NCI-H460 (cell line): ENCODE measurements at places on chromosomes 16 and 17. TPM values are rescaled to one million over a fixed set of nuclear protein-coding genes. Genes with fewer than 3 reads are reported as not detected.

DNA sequence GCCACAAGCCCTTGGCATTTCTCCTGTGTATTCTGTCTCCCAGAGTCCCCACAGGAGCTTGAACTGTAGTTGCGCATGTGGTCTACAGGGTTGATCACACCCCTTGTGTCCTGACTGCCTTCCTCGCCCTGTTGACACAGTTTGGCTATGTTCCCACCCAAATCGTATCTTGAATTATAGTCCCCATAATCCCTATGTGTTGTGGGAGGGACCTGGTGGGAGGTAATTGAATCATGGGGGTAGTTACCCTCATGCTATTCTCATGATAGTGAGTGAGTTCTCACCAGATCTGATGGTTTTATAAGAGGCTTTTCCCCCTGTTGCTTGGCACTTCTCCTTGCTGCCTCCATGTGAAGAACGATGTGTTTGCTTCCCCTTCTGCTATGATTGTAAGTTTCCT is 21.2 kb downstream of the ADAD2 start:
- DNase-seq: no peak

- no peak for DNase-seq
Measured at GRCh38 chr17:76350463-76350862, 3.3 kb downstream of the PRPSAP1 start.

DNA sequence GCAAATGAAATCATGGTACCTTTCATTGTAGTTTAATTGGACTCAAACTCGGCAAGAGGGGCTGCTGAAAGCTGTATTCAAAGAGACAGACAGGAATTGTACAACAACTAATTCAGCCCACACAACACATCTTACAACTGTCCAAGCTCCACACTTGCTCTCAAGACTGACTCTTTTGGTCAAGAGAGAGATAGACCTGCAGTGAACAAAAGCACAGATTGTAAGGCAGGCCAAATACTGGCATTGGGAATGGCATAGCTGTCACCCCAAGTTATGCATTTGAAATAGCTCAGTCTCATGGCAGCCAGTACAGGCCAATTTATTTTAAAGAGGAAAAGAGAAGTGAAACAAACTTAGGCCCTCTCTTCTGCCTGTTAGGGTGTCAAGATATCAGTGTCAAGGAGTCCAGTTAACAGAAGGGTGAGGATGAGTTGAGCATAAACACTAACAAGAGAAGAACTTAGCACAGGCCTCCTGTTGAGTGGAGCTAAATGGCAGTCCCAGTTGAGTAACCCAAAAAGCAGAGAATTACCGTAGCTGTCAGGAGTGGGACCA is 215.7 kb downstream of the IRX3 start:
- DNase-seq: no peak

The TNP2 gene
- total RNA-seq: not detected in 2 replicates

The RRAD gene
- total RNA-seq: 0.57 and 0.66 TPM in 2 replicates

DNA sequence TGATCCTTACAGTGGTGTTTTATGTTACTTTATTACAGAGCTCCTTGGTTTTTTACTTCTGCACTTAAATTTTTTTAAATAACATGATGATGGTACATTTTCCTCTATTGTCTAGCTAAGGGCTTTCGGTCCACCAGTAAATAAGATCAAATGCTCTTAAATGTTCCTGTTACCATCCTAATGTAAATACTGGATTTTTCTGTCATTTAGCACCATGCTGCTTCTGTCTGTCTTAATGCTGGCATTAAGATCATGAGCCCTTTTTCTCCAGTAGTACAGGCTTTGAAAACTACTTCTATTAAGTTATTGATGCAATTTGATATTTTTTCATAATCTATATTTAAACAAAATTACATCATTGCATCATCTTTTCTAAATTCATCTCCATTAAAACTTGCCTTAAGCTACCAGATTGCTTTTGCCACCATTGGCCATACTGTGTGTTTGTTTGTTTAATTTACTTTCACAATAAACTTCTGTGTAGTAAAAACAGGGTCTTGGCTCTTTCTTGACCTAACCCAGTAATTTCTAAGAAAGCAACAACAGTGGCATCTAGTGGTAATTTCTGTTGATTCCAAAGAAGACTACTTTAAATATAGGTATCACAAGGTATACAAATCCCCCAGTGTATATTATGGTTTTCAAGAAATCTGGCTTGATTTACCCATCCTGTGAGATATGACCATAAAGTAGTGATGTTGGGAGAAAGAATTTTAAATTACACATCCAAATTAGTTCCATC is 9.0 kb upstream of the PHAF1 start:
- DNase-seq: peak; percentile 43

DNA sequence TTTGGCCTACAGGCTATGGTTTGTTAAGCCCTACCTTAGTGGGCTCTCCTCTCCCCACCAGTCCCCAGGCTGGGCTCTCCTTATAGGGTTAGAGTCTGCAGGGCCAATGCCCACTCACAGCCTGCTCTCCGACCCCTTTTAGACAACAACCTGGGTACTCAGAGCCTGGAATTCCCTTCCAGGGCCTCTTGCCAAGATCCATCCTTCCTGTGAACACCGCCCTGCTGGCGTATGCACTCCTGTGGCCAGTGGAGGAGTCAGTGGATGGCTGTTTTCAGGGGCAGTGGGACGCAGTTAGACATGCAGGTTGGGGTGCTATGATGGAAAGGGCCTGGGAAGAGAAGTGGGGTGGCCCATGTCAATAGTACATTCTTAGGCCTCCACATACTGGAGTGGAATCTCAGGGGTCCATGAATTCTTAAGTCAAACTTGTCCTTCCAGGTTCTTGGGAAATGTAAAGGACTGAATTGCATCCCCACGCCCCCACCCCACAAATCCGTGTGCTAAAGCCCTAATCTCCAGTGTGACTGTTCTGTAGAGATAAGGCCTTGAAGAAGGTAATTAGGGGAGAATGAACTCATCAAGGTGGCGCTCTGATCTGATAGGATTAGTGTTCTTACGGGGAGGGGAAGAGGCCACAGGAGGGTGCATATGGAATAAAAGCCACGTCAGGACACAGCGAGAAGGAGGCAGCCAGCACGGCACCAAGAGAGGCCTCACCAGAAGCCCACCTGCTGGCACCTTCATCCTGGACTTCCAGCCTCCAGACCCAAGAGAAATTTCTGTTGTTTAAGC is 81.6 kb upstream of the CACNG5 start:
- no peak for DNase-seq

DNA sequence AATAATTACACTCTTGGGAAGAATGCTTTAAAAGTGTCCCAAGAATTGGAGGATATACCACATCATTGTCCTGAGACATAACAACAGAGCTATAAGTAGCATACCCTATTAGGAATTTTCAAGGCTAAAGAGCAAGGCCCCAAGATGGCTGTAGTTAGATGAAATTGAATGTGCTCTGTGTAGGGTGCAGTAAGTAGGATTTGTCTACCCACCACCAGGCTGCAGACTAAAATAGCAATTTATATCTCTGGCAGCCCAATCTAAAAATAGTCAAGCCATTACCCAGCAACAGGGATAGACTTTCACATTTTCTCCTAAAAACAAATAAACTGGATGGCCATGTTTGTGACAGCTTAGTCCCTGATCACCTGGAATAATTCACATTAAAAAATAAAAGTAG is 5.6 kb downstream of the MMD start:
- no peak for DNase-seq

DNA sequence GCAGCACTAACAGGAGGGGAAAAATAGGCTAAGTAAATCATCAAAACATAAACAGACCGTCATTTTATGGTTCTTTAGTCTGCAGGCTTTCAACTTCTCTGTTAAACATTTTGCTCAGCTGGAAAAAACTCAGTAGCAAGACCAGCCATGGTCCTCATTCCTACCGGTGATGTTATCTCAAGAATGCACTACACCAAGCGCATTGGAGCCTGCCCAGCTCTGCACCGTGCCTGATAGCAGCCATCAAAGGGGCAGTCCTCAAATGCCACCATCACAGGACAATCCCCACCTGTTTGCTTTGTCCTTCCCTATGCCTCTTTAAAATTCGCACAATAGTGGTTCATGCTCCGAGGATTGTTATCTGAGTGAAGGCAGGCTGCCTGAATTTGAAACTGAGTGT is 181.5 kb upstream of the MON1B start:
- no peak for DNase-seq

DNA sequence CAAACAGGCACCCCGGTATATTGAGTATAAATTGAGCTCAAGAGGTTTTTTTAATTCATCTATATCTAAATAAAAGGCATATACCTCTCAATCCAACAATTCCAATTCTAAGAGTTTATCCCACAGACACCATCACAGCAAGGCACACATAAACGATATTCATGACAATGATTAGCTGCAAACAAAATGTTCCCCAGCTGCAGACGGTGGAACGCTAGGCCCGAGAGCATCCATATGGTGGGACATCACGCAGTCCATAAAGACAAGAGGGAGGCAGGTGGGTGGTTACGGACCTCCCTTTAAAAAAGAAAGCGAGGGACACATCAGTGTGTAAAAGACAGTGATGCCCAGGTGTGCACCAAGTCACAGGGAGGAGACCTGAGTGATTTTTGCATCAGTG is 28.1 kb downstream of the MEAK7 start:
- no peak for DNase-seq

- DNase-seq: no peak
Measured at GRCh38 chr16:89156740-89157645, 14.6 kb upstream of the CDH15 start.

GRCh38 chr16:4376126-4376892 is 4.7 kb downstream of the VASN start:
- DNase-seq: no peak

- no peak for DNase-seq
Measured at GRCh38 chr17:21124086-21124485, 2.7 kb upstream of the DHRS7B start.

DNA sequence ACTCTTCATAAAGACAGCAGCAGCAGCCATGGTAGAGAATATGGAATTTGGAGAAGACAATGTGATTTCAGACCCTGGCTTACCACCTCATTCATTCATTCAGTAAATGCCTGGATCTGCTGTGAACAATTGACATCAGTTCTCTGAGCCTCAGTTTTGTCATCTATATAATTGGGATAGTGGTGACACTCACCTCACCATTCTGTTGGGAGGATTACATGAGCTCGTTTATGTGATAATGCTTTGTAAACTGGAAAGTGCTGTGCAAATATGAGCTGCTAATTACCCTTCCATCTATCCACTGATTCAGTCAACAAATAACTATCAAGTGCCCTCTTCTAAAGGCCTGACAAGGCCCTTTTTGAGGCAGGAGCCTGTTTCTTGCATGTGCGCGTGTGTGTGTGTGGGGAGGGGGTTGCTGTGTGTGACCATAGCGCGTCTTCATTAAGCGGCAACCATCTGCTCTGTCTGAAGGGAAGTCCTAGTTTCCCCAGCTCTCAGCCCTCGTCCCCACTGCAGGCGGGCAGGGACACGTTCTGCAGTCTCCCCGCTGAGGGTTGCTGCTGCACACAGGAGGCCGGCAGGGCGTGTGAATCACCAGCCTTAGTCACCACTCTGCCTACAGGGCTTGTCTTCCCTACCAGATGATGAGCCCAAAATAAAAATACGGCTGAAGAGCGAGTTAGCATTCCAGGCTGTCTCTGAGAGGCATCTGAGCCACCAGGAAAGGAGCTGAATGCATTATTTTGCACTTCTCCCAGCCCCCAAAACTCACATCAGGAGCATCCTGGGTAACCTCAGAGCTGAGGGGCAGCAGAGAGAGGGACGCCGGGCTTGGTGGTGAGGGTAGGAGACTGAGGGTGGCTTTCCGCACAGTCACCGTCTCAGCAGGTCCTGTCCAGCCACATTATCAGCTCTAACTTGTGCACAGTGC is 19.9 kb downstream of the ARL4D start:
- peak; percentile 76 for DNase-seq

The SOCS3 gene
- 404 and 479 TPM in 2 replicates for total RNA-seq

The RUNDC3A gene
- total RNA-seq: not detected in 2 replicates

GRCh38 chr17:71511266-71511995 is 609.4 kb upstream of the SOX9 start:
- no peak for DNase-seq

DNA sequence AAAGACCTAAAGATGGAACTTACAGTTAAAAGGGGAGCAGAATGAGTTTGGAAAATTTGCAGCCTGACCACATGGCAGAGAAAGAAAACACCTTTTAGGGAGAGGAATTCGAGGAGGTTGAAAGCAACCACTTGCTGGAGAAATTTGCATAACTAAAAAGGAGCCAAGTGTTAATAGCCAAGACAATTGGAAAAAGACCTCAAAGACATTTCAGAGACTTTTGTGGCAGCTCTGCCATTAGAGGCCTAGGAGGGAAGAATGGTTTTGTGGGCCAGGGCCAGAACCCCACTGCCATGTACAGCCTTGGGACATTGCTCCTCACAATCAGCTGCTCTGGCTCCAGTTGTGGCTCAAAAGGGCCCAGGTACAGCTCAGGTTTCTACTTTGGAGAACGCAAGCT is 338.5 kb downstream of the UTP18 start:
- DNase-seq: no peak

- DNase-seq: no peak
Measured at GRCh38 chr17:17876959-17877528, 40.3 kb upstream of the SREBF1 start.

GRCh38 chr16:83530293-83530692 is 277.5 kb upstream of the HSBP1 start:
- no peak for DNase-seq

DNA sequence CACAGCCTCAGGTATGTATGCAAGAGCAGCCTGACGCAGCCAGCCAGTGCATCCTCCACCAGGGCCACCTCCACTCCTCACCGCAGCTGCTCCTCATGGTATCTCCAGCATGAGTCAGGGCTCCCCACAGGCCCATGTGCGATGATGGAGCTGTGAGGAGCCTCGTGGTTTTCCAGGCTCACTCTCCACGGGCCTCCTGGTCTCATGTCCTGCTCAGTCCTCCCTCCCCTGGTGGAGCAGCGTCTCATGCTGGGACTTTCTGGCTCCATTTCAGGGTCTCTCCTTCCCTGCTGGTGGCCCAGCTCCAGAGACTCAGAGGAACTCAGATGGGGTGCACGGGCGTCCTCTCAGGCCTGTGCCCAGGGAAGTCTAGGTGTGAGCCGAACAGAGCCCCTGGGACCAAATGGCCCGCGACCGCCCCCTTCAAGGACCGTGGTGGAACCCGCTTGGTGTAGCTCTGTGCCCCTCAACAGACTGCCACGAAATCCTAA is 70.4 kb downstream of the METRNL start:
- DNase-seq: no peak

GRCh38 chr16:17832738-17833137 is 362.0 kb upstream of the XYLT1 start:
- DNase-seq: no peak
